ENCODE measurements at places on chromosomes 7 and 10. TPM values are rescaled to one million over a fixed set of nuclear protein-coding genes. Genes with fewer than 3 reads are reported as not detected.

DNA sequence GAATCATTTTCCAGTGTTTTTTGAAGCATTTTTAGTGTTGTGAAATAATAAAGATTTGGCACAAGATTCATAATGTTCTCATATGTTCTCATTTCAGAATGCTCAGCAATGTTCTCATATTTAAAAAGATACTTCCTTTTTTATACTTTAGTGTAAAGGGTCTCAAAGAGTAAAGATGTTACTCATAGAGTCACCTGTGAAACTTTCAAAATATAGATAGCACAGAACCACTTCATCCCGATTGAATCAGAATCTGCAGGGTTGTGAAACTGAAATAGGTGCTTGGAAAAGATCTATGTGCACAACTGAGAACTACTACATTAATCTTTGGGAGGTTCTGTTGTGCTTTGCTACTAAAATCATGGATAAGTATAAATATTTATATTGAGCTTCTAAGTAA, 144.7 kb downstream of the MDFIC start:
- no peaks in the 10 kb centered on the region for H3K4me1 ChIP-seq
- H3K4me3 ChIP-seq: no peak overlapping the region
- no peak for DNase-seq
- no peaks in the 10 kb centered on the region for H3K27me3 ChIP-seq
- no peaks in the 10 kb centered on the region for H3K36me3 ChIP-seq

DNA sequence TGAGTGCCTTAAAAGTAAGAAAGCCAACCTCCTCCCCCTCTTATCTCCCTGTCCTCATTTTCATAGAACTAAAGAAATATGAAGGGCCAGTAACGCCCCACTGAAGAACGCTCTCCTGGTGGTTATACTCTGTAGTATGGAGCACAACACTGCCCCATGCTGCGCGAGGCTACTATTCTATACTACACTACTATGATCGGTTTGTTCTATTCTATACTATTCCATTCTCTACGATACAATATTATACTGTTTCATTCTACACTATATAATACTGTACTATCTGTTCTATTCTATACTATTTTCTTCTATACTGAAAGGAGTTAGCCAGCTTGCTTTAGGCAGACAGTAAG, 34.8 kb downstream of the DIP2C start:
- no peak overlapping the region for H3K27ac ChIP-seq
- H3K36me3 ChIP-seq: no peaks in the 10 kb centered on the region
- no peaks in the 10 kb centered on the region for H3K27me3 ChIP-seq

DNA sequence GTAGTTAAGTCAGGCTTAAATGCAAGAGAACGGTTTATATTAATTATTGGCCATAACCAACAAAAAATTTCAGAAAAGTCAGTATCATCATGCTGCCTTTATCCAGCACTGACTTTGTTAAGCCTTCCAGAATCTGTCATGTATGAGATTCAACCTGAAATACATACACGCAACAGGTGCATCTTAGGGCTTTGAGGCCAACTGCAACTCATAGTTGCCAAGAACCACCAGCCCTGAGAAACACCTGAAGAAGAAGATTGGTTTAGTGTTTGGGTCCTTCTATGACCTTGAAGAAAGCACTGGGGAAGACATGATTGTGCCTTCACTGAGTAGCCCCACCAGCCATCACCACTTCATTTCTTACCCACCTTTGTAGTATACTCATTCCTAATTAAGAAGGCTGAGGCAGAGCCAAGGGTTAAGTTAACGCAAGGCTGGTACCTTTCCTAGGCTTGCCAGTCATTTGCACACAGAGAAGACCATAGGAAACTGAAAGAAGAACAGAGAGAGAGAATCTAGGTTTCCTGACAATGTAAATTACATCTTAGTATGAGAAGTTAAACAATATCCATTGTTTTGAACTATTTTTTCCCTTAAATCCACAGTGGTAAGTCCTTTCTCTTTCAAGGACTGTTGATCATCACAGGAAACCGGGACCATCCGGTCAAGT, 200.1 kb upstream of the PRKCQ start:
- H3K27ac ChIP-seq: no peak overlapping the region
- DNase-seq: no peak
- H3K36me3 ChIP-seq: no peaks in the 10 kb centered on the region

DNA sequence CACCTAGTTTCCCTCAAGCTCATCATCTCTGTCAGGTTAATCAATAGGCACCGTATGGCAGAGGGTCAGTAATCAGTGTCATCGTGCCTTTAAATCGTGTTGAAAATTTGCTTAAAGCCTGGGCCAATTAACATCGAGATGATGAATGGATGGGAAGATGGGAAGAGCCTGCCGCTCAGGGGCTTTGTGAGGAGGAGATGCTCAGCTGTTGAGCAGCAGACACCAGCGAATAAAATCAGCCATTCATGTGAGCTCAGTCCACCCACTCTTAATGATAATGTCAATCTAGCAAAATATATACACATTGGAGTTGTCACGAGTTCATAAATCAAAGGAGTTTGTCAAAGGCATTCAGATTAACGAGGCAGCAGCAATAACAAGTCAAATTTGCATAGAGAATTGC, 97.7 kb downstream of the BTRC start:
- H3K27me3 ChIP-seq: no peaks in the 10 kb centered on the region
- no peaks in the 10 kb centered on the region for H3K36me3 ChIP-seq
- no peak for DNase-seq

DNA sequence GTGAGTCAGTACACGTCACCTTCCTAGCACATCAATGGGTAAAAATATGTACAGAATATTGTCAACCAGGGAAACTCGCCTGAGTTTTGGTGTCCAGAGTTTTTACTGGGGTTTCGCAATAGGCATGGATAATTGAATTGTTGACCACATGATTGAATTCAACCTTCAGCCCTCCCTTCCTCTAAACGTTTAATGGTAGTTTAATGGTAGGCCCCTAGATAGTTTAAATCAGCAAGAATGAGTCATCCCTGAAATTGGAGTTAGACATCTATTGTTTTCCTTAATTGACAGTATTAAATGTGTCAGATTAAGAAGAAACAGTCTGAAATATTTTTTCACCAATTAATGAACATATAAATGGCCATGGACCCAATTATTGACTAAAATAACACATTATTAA, 57.8 kb upstream of the CACNA2D1 start:
- no peaks in the 10 kb centered on the region for H3K36me3 ChIP-seq
- no peaks in the 10 kb centered on the region for H3K27me3 ChIP-seq
- H3K4me1 ChIP-seq: no peaks in the 10 kb centered on the region
- DNase-seq: no peak

DNA sequence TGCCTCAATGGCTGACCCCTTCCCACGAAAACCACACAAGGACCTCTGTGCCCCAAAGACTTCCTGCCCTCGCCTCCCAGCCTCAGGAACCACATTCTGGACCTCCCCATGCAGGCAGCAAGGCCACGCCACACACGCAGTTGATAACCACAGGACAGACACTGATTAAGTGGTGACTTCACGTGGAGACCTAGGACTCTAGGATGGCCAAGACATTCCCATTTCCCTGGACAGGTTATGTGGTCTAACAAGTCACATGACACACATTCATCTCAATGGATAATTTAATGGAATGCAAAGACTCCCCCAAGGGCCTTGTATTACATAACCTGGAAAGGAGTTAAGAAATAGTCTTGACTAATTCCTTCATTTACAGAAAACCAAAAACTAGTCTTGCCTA, 110.2 kb downstream of the LARP4B start:
- H3K4me1 ChIP-seq: peaks cover 17% of the 10 kb centered on the region
- H3K36me3 ChIP-seq: peaks cover 7% of the 10 kb centered on the region
- H3K4me3 ChIP-seq: no peak overlapping the region
- DNase-seq: no peak
- no peak overlapping the region for H3K27ac ChIP-seq
- no peaks in the 10 kb centered on the region for H3K27me3 ChIP-seq

CFAP43 gene
- not detected for total RNA-seq

DNA sequence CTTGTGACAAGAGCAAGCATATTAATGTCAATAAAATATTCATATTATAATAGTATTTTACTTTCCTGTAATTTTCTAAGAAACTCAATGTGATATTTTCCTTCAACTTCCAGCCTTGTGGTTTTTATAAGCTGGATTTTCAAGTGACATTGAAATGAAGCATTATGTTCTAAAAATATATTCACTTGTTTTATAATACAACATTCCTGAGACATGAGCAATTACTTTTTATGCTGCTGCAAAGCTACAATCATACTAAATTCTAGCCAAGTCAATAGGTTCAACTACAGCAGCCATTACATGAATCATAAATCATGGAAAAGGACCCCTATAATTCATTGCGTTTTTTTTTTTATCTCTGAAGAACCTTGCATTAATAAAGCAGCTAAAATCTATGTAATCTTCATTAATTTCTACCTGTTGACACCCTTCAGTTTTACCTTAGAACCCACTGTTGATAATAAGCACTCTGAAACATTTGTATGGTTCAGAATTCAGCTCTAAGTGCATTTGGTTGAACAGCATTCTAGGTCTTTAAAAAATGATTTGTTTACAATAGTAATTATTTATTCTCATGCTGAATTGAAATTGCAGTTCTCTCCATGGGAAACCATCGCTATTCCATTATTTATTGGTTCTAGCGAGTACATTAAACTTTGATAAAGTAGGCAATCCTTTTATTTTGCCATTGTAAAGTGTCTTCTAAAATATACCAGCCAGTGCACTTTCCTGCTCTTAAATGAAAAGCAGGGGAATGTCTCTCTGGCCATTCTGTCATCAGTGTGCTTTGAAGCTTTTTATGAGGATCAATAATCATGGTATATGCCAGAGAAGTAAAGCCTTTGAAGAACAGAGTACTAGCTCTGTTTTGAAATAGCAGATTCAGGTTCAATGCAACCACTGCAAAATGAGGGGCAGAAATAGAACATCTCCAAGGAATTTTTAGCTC, 132.6 kb downstream of the GNAT3 start:
- no peaks in the 10 kb centered on the region for H3K27me3 ChIP-seq
- H3K4me1 ChIP-seq: no peaks in the 10 kb centered on the region
- H3K36me3 ChIP-seq: no peaks in the 10 kb centered on the region
- no peak overlapping the region for H3K4me3 ChIP-seq
- H3K27ac ChIP-seq: no peak overlapping the region
- DNase-seq: no peak

MACC1 gene
- total RNA-seq: not detected

DNA sequence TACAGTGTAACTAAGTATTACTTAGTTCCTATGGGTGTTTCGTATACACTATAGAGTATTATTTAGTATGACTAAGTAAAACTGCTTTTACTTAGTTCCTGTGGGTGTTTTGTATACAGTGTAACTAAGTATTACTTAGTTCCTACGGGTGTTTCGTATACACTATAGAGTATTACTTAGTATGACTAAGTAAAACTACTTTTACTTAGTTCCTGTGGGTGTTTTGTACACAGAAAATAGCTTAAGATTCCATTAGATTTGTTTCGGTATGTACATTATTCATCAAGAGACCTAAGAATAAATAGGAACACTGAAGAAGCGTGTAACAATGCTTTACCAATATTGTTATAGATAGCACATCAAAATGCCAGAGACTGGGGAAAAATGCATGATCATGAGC, 25.0 kb downstream of the IGF2BP3 start:
- H3K4me1 ChIP-seq: no peaks in the 10 kb centered on the region
- no peaks in the 10 kb centered on the region for H3K36me3 ChIP-seq
- H3K4me3 ChIP-seq: no peak overlapping the region
- H3K27ac ChIP-seq: no peak overlapping the region
- no peak for DNase-seq

DNA sequence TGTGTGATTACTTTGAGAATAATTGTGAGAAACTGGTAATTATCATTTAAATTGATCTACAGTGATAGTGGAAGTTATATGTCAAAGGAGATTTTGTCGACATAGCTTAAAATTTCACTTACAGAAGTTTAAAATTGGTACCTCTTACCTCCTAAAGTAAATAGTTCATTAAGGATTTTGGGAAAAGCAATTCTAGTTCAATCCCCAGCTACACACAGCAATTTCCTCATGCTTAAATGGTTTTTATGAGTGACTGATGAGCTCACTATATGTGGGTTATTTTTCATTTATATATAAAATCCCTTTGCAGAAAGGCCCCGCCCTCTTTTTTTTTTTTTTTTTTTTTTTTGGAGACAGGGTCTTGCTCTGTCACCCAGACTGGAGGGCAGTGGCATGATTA, 12.7 kb downstream of the KMT2E start:
- no peaks in the 10 kb centered on the region for H3K27me3 ChIP-seq
- peaks cover 79% of the 10 kb centered on the region for H3K4me1 ChIP-seq
- no peak for DNase-seq
- H3K4me3 ChIP-seq: no peak overlapping the region
- H3K36me3 ChIP-seq: no peaks in the 10 kb centered on the region

DNA sequence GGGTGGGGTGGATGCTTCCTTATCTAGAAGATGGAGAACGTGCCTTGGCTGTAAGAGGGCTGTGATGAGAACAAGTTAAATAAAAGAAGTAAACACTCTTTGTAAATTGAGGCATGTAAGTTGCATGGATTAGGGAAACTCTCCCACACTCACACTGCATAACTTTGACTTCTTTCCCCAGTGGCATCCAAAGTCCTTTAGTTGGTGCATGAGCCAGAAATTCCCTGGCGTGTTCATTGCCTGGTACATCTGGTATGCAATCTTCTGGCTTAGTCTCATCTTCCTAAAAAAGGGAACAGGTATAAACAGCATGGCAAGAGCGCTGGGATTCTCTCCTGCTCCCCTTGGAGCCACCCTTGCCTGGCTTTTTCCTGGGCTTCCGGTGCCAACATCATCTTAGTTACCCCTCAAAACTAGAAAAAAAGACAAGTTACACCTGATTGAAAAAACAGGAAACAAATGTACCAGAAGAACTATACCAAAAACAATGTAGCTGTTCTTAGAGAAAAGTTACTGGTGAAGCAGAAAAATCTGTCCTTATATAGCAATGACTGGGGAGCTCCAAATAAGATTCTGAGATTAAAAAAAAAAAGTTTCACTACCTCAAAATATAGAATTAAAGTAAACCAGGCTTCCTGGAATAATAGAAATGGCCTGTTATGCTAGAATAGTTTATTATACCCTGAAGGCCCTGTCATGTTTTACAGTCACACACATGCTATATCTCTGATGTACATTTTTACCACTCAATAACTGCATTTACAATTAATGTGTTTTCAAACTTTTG, 9.9 kb downstream of the RP9 start:
- DNase-seq: no peak
- peaks cover 10% of the 10 kb centered on the region for H3K36me3 ChIP-seq
- H3K4me3 ChIP-seq: no peak overlapping the region
- H3K4me1 ChIP-seq: peaks cover 21% of the 10 kb centered on the region
- H3K27ac ChIP-seq: no peak overlapping the region
- H3K27me3 ChIP-seq: no peaks in the 10 kb centered on the region

DNA sequence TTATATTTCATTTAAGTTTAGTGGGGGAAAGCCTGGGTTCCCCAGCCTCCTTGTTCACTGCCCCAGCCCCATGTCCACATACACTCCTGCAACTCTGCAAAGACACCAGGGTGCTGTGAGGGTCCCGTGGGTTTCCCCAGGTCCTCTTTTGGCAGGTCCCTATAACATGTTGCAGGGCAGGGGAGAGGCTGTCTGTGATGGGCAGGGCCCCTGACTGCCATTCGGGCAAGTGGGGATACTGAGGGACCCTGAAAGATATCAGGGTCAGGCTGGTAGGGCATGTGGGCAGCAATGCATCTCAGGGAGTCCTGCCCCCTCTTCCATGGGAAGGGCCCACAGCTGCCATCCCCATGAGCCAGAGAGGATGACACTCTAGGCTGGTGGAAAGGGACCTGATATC, 28.4 kb downstream of the RASGEF1A start:
- H3K4me3 ChIP-seq: no peak overlapping the region
- DNase-seq: peak; percentile 2
- no peak overlapping the region for H3K27ac ChIP-seq
- H3K36me3 ChIP-seq: no peaks in the 10 kb centered on the region
